ENCODE measurements at places on chromosomes 1 and 21.

DNA sequence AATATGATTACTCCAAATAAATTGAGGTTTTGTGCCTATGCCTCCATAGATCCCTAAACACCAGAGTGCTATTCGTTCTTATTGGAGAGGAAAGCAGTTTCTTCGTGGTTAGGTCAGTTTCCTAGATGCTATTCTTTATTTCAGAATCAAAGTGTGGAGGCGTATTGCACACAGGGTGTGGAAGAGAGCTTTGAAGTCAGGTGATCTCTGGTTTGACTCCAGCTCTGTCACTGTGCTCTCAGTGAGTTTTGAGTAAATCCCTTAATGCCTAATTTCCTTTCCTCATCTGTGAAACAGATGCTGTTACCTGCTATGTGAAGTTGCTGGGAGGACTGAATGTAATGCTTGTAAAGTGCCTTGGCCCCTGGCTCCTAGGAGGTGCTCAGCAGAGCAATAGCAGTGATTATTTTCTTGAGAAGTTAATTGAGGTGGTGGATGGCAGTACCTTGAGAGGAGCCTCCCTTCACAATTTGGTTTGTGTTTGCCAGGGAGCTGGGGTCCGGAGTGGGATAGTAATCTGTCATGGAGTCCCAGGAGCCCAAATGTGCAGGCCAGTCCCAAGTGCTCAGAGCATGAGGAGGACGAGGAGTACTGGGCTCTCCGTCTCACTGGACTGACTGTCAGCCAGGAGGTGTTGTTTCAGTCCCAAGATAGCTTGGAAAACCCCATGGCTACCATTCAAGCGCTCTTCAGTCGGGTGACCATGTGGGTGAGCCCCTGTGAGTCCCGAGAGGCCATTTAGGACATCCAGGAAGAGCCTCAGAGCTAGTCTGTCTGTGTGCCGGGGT is 14.9 kb downstream of the NTPCR start:
- no peak for DNase-seq

DNA sequence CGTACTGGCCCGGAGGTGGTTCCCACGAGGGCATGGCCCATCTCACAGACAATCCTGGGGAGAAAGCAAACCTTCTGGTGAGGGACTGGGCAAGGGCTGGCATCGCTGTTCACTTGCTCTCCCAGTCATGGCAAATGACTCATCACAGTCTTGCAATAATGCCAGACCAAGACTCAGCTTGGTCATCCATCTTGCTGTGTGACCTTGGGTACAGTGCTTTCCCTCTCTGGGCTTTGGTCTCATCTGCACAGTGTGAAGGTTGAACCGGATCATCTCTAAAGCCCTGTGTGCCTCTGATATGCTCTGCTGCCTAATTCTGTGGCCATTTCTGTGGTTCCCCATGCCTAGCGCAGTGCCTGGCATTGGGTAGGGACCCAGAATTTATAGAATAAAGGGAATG is 143.6 kb upstream of the CD34 start:
- DNase-seq: no peak

- DNase-seq: no peak
Measured at GRCh38 chr1:155207806-155208540, at the start of gene THBS3. Gene THBS3, minus strand, starts transcription at chr1:155207897. Its CDS starts 21 bp downstream, at chr1:155207876.

DNA sequence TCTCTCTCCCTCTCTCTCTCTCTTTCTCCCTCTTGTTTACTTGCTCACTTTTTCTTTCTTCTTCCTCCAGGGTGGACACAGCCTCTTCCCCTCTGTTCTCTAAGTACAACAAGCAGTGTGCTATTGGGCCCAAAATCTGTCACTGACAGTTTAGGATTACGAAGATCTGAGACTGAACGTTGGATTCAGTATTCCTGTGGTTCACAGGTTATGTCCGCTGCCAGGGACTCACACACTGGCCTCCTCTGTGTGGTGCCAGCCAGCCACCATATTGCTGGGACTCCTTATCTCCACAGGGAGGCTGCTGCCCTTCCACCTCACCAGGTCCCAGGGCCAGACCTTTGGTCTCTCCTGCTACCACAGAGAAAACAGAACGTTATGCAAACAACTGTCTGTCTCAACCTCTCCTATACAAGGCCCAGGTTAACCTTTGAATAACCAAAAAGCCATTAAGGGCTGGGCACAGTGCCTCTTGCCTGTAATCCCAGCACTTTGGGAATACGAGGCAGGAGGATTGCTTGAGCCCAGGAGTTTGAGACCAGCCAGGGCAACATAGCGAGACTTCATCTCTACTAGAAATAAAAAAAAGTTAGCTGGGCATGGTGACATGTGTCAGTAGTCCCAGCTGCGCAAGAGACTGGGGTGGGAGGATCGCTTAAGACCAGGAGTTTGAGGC is 171.9 kb upstream of the RAB4A start:
- no peak for DNase-seq

DNA sequence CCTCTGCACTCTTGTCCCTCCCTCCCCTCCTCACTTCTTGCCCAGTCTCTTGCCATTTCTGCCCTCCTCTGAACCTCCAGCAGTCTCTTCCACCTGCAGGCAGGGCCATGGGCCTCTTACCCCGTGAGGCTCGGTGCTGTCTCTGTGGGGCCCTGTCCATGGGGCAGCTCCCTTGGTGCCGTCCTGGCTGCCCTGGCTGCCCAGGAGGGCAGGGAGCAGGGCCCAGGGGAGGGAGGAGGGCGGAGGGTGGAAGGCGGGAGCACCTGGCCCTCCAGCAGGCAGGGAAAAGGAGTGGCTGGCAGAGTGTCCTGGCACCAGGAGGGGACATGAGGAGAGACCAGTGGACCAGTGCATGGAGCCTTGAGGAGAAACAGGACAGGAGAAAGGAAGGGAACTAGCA is at the start of gene RORC:
RORC (minus strand) TSS at position 198 of the 400 bp plus-strand sequence; CDS start at position 160, 38 bp downstream.
- no peak for DNase-seq

DNA sequence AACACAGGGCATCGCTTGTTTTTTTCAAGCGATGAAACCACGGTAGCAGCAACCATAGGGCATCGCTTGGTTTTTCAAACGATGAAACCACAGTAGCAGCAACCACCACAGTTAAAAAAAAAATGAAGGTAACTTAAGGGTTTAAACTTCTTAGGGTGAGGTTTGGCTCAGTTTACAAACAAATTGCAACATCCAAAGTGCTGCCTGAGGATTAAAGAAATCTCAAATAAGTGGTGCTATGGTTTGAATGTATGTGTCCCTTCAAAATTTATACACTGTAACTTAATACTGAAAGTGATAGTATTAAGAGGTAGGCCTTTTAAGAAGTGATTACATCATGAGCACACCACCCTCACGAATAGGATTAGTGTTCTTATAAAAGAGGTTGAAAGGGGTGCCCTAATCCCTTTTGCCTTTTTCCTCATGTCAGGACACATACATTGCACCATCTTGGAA is 6.4 kb upstream of the GBP5 start:
- DNase-seq: no peak

DNA sequence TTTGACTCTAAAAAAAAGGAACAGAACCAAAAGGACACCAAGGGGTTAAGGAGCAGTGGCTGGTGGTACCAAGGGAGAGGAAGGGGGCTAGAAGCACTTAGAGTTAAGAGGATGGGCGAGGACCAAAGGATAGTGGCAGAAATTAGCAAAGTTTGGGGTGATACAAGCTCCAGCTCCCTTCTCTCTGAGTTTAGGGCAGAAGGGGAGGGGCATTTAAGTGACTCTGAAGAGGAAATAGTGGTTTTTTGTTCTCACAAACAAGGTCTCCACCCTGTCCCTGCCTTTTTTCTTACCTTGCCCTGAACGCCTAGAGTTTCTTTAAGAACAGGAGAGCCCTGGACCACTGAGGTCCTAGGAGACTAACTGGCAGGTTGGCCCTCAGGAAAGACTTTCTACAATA is 3.3 kb downstream of the CDC42SE1 start:
- no peak for DNase-seq

DNA sequence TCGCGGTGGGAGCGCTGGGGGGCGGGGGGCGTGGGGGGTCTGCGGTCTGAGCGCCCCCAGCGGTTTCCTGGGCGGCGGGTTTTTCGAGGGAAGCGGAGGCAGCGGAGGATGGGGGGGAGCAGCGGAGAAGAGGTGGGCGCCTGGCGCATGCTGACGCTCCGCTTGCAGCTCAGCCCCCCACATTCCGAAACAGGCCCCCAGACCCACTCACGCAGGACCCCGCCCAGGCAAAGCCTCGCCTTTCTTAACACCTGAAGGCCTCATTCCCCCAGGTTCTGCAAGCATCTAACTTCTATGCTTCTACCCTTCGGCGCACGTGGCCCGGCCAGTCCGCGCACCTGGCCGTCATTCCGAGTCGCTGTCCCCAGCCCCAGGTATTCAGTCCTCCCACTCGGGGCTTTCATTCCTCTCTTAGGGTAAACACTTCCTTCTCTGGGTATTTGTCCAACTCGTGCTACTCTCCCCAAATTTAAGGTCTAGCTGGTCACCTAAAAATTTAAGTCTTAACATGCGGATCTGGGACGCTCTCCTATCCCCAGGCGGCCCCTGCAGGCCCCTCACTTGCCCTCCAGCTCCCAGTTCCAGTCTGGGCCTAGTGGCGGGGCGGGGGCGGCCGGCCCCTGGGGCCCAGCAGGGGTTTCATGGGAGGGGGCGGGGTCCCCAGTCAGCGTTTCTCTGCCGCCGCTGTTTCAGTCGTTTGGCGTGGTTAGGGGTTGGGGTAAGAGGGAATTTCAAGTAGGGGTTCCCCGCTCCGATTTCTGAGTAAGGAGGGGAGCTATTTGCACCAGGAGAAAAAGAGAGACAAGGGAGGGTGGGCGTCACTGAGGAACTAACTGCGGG is 2.8 kb upstream of the ZBTB7B start:
- no peak for DNase-seq

- DNase-seq: no peak
Measured at GRCh38 chr21:46077674-46078101, 20.2 kb upstream of the COL6A2 start.

DNA sequence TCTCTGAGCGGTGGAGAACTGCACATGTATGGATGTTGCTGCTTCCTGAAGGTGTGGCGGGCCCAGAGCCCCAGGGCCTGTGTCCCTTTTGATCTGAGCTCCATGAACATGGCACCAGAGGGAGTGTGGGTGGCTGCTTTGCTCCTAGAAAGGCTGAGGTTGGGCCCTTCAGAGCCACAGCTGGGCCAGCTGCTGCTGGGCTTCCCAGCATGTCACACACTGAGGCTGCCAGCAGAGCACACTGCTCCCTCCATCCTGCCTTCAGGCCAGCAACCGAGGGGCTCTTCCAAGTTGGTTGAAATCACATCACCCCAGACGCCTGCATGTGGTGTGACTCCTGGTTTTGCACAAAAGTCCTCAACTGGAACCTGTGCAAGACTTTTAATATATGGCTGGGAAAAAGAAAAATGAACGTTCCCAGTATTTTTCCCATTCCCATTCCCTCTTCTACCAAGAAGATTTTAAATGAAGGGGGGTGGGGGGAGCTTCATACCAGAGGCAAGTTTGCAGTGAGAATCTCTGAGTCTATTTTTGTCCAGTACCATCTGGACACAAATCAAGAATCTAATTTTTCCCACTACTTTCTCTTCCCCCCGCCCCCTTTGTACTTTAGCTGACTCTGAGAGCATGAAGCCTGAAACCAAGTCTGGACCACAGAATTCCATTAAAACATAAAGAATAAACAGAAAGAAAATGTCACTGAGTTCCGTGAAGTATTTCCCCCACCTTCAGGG is 26.2 kb upstream of the NGF start:
- no peak for DNase-seq

DNA sequence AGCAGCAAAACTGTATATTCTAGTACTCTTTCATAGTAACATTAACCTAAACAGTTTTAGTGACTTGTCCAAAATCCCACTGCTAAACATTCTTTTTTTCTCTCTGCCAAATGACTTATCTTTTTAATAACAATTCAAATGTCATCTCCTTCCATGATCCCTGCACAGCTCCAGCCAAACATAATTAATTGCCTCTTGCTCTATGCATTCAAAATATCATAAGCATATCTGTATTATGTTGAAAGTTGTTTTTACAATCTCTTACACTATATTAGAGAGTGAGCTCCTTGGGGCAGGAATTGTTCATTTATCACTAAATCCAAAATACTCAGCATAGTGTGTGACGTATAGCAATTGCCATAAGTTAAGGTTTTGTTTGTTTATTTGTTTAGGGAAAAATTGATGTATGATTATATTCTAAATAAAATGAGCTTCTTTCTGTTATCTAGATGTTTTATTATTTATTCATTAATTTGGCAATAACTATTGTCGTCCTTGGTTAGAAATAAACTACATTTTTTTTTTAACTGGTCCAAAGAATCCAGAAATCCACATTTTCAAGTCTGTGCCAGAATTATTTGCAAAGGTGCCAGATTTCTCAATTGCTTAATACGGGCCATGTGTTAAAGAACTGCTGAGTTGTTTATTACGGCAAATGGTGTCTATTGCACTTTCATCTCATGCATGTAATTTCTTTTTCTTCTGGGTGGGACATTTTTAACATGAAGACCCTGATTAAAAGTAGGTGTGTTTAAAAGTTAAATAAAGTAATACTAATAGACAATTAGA is 577.2 kb upstream of the ZRANB2 start:
- no peak for DNase-seq

DNA sequence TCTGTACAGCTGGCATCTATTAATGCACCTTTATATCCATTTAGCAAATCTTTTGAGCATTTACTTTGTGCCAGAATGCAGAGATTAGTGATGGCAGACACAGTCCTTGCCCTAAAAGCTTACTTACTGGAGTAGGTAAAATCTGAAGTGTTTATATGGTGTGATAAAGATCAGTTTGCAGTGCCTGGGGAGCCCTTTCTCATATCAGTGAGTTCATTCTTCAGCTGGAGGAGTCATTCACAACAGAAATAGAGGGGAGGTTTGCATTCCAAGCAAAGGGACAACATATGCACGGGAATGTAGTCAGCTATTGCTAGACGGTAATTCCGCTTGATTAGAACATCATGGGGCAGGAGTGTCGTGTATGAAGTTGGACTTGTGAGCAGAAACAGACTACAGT is 8.4 kb downstream of the SLC35F3 start:
- DNase-seq: no peak

GRCh38 chr1:195973311-195973904 is 634.8 kb downstream of the KCNT2 start:
- DNase-seq: no peak

DNA sequence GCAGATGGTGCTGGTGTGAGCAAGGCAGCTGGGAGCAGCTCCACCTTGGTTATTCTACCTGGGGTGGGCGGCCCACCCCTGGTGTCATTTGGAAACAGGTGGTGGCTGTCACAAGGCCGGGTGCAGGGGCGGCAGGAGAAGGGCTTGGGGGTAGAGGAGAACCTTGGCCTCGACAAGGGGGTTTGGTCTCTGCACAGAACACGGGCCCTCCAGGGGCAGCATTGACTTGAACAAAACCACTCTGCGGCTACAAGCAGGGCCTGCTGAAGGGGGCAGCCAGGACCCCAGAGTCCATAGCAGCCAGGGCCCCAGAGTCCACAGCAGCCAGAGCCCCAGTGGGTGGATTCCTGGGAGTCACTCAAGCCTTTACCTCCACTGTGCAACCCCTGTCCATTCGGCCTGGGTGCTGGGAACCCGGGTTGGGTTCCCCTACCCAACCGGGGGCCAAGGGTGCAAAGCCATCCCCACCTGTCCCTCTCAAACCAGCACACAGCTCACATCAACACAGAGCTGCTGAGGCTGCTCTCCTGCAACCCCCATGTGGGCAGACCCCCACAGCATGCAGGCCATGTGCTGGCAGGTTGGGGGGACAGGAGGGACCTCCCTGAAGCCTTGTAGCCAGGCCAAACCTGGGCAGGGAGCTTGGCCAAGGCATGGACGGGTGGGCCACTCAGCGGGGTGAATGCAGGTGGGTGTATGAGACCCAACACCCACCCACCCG is 7.7 kb downstream of the TRIM11 start:
- DNase-seq: no peak

All from activated T-helper 1 cell treated with anti-CD3 and anti-CD28 coated beads, Interleukin-2, amount 50 U/mL, for 16 hours (primary cell).